HT-29 (cell line): ENCODE measurements at places on chromosomes 4 and X. TPM values are rescaled to one million over a fixed set of nuclear protein-coding genes. Genes with fewer than 3 reads are reported as not detected.

Gene GRSF1
- 40.7 and 48.3 TPM in 2 replicates for total RNA-seq

Gene STARD8
- total RNA-seq, result 0.97 and 1.1 TPM in 2 replicates

Gene PPEF2
- total RNA-seq, result not detected in 2 replicates

Gene SPATA4
- not detected in 2 replicates for total RNA-seq

Gene ARX
- not detected in 2 replicates for total RNA-seq

Gene ING2
- total RNA-seq, result 4.8 and 8.1 TPM in 2 replicates

Gene MAGIX
- 12.6 and 13.6 TPM in 2 replicates for total RNA-seq

Gene PTCHD1
- not detected in 2 replicates for total RNA-seq

Gene ODAM
- not detected in 2 replicates for total RNA-seq

Gene FAM241A
- total RNA-seq, result 0.91 and 0.92 TPM in 2 replicates

Gene ADGRG2
- not detected in 2 replicates for total RNA-seq

Gene LONRF3
- total RNA-seq, result 11.4 and 14.2 TPM in 2 replicates

Gene ATP2B3
- not detected in 2 replicates for total RNA-seq

Gene AFF1
- 22.6 and 25.6 TPM in 2 replicates for total RNA-seq

Gene RAB41
- total RNA-seq, result not detected in 2 replicates

Gene UFSP2
- total RNA-seq, result 4.5 and 5.2 TPM in 2 replicates

Gene SOX3
- total RNA-seq, result not detected in 2 replicates

Gene GNL3L
- 38.6 and 43.2 TPM in 2 replicates for total RNA-seq

Gene CXorf65
- not detected in 2 replicates for total RNA-seq

Gene ADRA2C
- total RNA-seq, result 0.53 TPM in 1 of 2 replicates, not detected in the other

Gene PPP3CA
- 20.3 and 20.6 TPM in 2 replicates for total RNA-seq

Gene TLR10
- total RNA-seq, result not detected in 2 replicates

Gene NUDT11
- total RNA-seq, result not detected in 2 replicates

Gene CPE
- total RNA-seq, result not detected in 2 replicates

Gene PAK3
- total RNA-seq, result not detected in 2 replicates

Gene ADH1C
- total RNA-seq, result 2.7 and 5.9 TPM in 2 replicates

Gene UTP3
- 17.5 and 19.2 TPM in 2 replicates for total RNA-seq

Gene SRPX
- total RNA-seq, result not detected in 2 replicates

Gene TMPRSS11D
- not detected in 2 replicates for total RNA-seq

Gene SMARCAD1
- 9.3 and 9.5 TPM in 2 replicates for total RNA-seq

Gene AVPR2
- total RNA-seq, result not detected in 2 replicates

Gene GAGE1
- total RNA-seq, result not detected in 2 replicates

Gene FAM114A1
- total RNA-seq, result 6.2 and 8.8 TPM in 2 replicates
